ENCODE measurements at places on chromosomes 12 and 14.

- DNase-seq: no peak
Observed at GRCh38 chr14:55921511-55921910, 196.7 kb upstream of the PELI2 start.

DNA sequence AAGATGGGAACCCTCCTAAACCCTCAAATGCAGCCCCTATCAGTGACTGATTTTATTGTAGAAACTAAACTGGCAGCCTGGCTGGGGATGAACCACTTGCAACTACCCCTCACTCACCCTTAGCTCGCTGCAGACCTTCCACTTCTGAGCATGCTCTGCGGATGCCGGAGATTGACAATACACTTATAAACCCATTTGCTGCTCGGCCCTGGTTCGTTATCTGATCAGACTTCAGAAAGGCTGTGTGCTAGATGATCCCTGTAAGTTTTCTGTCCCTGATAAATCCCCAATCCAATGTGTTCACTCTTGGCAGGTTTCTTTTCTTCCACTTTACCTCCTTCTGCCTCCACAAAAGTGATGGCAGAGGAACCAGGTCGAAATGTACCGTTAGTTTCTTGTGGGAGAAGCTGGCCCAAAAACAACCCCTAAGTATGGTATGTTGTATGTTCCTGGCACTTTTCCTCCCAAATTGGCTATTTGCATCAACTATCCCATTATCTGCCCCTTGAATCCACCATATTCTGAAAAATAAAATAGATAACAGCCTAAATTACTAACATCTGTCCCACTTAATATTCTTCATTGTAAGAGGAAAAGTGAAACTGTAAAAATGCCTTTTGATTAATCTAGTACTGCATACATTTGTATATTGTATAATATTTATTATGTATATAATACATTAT, 18.8 kb downstream of the RPH3A start:
- DNase-seq: no peak

GRCh38 chr12:96054244-96054610, 18.8 kb upstream of the LTA4H start:
- DNase-seq: no peak

DNA sequence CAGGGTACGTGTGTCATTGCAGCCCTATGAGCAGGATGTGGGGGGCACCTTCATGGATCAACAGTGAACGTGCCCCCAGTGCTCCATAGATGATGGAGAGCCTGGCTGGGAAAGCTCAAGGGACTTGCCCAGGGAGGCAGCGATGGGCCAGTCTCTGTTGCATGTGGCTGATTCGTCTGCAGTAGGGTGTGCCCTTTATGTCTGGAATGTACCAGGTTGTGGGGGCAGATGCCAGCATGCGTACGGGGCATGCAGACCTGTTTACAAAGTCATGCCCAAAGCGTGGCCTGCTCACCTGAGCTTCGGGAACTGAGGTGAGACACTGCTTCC, 72.3 kb downstream of the TESC start:
- DNase-seq: no peak
